ENCODE measurements at places on chromosomes 3 and 15.

DNA sequence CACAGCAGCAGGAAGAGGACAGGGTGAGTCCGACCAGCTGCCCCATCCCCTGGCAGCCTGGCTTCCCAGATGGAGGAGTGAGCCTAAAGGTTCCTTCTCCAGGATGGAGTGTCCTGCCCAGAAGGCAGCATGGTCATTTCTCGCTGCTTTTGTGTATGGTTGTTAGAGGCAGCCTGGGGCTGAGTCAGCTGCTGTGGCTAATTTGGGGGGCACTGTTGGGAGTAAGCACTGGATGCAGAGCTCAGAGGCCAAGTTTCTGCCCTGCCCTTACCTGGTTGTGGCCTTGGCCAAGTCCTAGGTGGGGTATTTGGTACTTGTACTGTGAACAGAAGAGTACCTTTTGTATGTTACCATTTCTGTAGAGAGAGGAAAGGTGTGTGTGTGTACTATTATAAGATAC is 78.6 kb downstream of the ADAMTS7 start:
- DNase-seq = no peak

GRCh38 chr3:115760716-115761115 is 137.4 kb downstream of the GAP43 start:
- DNase-seq = no peak

DNA sequence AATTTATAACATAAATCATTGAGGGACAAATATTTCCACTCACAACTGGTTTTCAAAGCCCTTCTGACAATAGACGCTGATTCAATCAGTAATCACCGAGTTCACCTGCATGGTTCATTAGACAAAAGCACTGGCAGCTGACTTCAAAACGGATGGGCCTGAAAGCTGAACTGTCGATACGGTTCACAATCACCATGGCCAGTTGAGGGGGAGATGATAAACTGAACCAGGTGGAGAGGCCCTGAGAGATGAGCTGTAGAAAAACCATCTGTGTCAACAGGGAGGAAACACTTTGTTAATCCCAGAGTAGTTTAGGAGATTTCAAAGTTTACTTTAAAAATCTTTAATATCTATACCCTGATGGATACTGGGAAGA is 75.0 kb downstream of the PEX5L start:
- no peak for DNase-seq

DNA sequence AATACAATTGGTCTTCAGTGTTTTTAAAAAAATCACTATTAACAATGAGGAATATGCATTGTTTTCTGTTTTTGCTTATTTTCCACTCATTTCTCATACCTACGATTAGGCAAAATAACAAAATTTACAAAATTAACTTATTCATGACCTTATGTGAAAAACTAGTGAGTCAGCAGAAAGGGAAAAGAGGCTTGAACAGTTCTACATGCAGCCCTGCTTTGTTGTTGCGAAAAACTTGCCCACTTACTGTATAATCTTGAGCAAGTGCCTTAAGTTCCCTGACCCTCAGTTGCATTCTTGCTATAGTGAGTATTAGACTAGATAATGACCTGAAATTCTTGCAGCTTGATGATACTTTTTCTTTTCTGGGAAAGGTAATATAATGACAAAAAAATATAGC is 551.1 kb upstream of the BCHE start:
- DNase-seq = no peak

GRCh38 chr15:45393851-45394250 is 15.5 kb upstream of the GATM start:
- DNase-seq = no peak

- no peak for DNase-seq
These were observed 286.8 kb upstream of the NR2F2 start for GRCh38 chr15:96043591-96044171.

GRCh38 chr15:62444104-62445022 is 279.3 kb upstream of the C2CD4B start:
- DNase-seq = peak; percentile 82

GRCh38 chr3:362681-363338 is 166.2 kb downstream of the CHL1 start:
- no peak for DNase-seq

DNA sequence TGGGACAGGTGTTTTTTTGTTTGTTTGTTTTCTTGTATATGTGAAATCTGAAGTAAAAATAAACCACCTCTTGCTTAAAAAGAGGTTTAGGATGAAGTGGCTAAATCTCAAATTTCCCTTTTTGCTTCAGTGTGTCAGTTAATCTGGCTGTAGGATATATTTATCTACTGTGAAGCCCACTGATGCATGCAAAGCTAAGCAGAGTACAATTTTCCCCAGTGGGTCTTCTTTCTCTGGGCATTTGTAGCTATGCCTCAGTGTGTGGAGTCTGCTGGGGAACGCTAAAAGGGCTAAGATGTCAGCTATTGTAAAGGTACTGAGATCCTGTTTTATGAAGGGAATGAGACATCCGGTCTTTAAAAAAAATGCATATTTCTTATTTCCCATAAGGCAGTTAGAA is 190.6 kb downstream of the TCF12 start:
- DNase-seq = no peak

- DNase-seq = no peak
These were observed 13.7 kb upstream of the ANP32A start for GRCh38 chr15:68834346-68834745.
